A549 treated with AZD2906 at 1 μM for 4 hours (cell line): ENCODE measurements at places on chromosomes 5 and 9. TPM values are rescaled to one million over a fixed set of nuclear protein-coding genes. Genes with fewer than 3 reads are reported as not detected.

Gene IRX4
- total RNA-seq, result 0.24 to 0.65 TPM (median 0.34 TPM) in 5 replicates

Gene CCNO
- 4.5 to 8.1 TPM (median 7.5 TPM) in 5 replicates for total RNA-seq

Gene NTNG2
- 1.1 to 2.1 TPM (median 1.3 TPM) in 5 replicates for total RNA-seq

Gene TUSC1
- total RNA-seq, result 3.4 to 7.1 TPM (median 7.0 TPM) in 5 replicates

Gene CEMIP2
- 59.7 to 99.0 TPM (median 60.8 TPM) in 5 replicates for total RNA-seq

Gene HRCT1
- total RNA-seq, result 0.22 to 0.51 TPM (median 0.34 TPM) in 5 replicates

Gene CARD6
- 2.2 to 3.0 TPM (median 2.4 TPM) in 5 replicates for total RNA-seq

Gene GLIPR2
- total RNA-seq, result 7.0 to 8.6 TPM (median 8.5 TPM) in 5 replicates

Gene GPR151
- not detected in 5 replicates for total RNA-seq

Gene ROPN1L
- total RNA-seq, result 2.1 to 2.4 TPM (median 2.3 TPM) in 5 replicates

Gene GRXCR2
- total RNA-seq, result not detected in 5 replicates

Gene REEP2
- 5.8 to 8.2 TPM (median 7.1 TPM) in 5 replicates for total RNA-seq

Gene KCNV2
- not detected in 5 replicates for total RNA-seq

Gene UBE2QL1
- total RNA-seq, result 3.7 to 4.6 TPM (median 4.4 TPM) in 5 replicates

Gene SH2D3C
- total RNA-seq, result 0.05 to 0.16 TPM (median 0.08 TPM) in 4 of 5 replicates, not detected in the other

Gene TSSK1B
- not detected in 5 replicates for total RNA-seq

Gene GABRG2
- total RNA-seq, result not detected in 5 replicates

Gene GAS1
- 0.09 to 0.19 TPM (median 0.12 TPM) in 5 replicates for total RNA-seq

Gene PIP5K1B
- total RNA-seq, result 0.04 TPM in 1 of 5 replicates, not detected in the others

Gene PCDHGC3
- total RNA-seq, result 5.0 to 6.6 TPM (median 5.7 TPM) in 5 replicates

Gene TRAF1
- total RNA-seq, result 1.6 to 2.3 TPM (median 1.9 TPM) in 5 replicates

Gene CCDC152
- total RNA-seq, result not detected in 5 replicates

Gene ENTR1
- 58.8 to 68.5 TPM (median 67.1 TPM) in 5 replicates for total RNA-seq

Gene SLC1A1
- total RNA-seq, result 0.88 to 1.2 TPM (median 1.2 TPM) in 5 replicates

Gene SCGB3A1
- total RNA-seq, result not detected in 5 replicates

Gene ACTBL2
- total RNA-seq, result 0.06 to 0.07 TPM in 2 of 5 replicates, not detected in the others

Gene CMYA5
- total RNA-seq, result 0.06 to 0.13 TPM (median 0.09 TPM) in 5 replicates
